ENCODE measurements at places on chromosomes 7 and 10.
A peak's percentile ranks its signal among the peaks of the same experiment; 100 is the strongest.

GRCh38 chr10:131968949-131969348, 12.8 kb downstream of the BNIP3 start:
- DNase-seq = no peak

- DNase-seq = no peak
Observed at GRCh38 chr10:112782200-112782907, 167.7 kb upstream of the TCF7L2 start.

DNA sequence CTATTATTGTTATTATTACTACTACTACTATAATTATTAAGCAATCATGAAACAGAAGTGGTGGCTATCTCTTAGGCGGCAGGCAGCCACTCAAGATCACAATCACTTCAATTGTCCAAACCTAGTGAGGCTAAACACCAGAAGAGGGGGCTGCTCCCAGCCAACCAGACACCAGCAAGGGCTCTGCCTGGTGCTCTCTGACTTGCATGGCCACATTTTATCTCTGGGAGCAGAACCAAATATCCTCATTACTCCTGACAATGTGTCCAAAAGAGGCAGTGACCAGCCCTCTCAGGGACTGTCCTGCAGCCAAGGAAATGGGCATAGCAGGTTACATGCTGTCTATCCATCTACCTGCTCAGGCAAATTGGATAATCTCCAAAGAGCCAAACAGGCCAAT, 187.4 kb upstream of the PDE1C start:
- no peak for DNase-seq

GRCh38 chr7:107007007-107007891, 37.3 kb upstream of the PRKAR2B start:
- DNase-seq = peak; percentile 87

DNA sequence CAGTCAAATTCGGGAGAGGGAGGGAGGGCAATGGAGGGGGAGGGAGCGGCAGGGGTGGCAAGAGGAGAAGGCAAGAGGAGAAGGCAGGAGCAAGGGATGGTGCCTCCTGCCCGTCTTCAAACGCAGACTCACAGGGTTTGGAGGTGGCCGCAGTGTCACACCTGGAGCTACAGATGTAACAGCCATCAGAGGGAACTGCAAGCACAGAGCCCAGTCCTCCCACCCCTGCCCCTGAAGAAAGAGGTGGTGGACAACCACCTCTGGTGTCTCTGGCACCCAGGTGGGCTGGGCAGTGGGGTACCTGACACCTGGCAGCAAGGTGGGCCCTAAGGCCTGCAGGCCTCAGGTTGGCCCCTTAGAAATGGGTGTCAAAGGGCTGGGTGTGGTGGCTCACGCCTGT, 67.0 kb upstream of the SDK1 start:
- DNase-seq = no peak

DNA sequence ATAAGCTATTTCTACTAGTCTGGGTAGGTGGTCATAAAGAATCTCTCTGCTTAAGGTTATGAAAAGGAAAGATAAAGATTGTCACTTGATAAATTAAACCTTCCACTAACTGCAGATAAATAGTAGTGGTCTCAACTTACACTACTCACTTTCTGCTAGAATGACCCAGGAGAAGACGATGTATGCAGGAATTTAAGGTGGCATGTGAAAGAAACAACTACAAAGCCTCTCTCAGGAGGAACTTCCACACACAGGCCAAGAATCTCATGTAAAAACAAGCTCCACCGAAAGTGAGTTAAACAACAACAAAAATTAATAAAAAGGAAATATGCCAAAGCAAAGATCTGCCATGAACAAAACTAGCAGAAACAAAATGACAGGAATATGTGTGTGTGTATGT, 165.4 kb downstream of the CDC14C start:
- DNase-seq = no peak

- DNase-seq = no peak
Observed at GRCh38 chr10:96984541-96985131, 152.5 kb downstream of the LCOR start.

- DNase-seq = no peak
Observed at GRCh38 chr10:102600816-102601215, 43.5 kb upstream of the TRIM8 start.

DNA sequence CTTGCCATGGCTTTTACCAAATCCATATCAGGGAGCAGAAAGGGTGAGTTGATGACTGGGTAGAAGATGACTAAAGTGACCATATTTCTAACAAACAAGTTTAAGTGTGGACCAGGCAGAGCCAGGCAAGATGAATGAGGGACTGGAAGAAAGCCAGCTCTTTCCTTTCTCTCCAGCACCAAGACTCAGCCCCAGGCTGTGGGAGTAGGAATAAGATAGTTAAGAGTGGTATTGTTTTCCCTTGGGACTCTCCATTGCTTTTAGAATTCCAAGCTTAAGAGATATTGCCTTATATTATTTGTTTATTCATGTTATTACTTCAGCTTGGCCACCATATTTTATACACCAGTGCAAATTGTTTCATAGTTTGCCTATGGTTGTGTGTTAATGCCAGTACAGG, 28.8 kb upstream of the TSPAN33 start:
- DNase-seq = no peak

GRCh38 chr10:17910125-17910789, 41.5 kb upstream of the SLC39A12 start:
- no peak for DNase-seq

DNA sequence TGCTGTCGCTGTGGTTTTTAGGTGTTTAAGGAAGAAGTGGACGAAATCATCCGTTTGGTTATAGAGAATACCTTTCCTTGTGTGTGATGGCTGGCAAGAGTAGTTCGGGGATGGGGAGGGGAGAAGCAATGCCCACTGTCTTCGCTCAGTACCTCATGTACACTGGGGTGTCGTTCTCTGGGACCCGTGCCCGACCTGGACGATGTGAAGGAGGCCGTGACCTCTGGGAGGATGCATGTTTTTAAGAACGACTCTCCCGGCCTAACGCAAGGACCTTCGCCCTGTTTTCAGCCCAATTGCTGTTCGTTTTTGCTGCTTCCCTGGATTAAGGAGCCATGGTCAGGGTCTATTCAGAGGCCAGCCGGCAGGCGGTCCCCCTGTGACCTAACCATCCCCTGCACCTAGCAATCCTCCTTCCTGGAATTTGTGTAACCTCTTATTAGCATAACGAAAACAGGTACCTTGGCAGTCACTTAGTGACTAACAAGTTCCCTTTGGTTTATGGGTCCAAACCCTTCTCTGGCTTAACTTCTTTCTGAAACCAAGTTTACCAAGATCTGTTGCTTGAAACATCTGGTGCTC, 1.3 kb downstream of the NFE2L3 start:
- no peak for DNase-seq

DNA sequence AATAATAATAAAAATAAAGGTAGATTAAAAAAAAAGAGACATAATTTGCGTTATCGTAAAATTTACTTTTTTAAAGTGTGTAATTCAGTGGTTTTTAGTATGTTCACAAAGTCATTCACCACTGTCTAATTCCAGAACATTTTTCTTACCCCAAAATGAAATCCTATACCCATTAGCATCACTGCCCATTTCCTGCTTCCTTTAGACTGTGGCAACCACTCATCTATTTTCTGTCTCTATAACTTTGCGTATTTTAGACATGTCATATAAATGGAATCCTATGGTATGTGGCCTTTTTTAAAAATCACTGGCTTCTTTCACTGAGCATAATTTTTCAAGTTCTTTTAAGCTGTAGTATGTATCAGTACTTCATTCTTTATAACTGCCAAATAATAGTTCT, 53.6 kb downstream of the KAT6B start:
- no peak for DNase-seq

DNA sequence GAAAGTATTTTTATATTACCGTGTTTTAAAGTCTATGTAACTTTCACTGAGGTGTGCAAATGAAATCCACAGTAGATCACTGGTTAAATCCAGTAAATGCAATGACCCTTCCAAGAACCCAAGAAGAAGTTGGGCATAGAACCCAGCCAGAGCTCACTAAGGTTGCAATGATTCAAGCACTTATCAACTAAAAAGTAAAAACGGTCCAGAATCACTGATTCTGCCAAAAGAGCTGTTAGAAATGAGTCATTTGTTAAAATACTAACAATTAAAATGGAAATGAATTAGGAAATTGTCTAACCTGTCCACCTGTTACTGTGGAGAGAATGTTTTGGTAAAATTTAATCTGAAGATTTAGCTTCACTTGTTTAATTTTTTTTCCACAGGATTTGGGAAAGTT, 74.4 kb downstream of the ANK3 start:
- no peak for DNase-seq

Measured in K562 (cell line).